ENCODE measurements at places on chromosomes 1 and 21.
A peak's percentile ranks its signal among the peaks of the same experiment; 100 is the strongest.

GRCh38 chr1:225418059-225418458 is 9.8 kb downstream of the LBR start:
- peak; percentile 25 for DNase-seq

DNA sequence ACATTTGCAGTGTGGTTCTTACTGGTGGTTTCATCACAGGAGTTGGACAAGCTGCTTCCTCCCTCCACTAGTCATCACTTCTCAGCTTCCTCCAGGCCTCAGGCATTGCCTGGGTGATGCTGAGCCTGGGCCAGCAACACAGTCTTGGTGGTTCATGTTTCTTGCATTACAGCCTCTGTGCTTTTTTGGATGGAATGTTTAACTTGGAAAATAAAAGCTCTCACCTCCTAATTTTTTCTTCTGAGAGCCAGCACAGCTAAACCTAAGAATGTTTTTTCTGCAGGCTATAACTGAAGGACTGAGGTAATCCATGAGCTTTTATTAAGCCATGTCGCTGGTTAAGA is 66.1 kb upstream of the RHOU start:
- DNase-seq, result no peak

- no peak for DNase-seq
Measured at GRCh38 chr1:157774412-157774811, 2.5 kb downstream of the FCRL2 start.

GRCh38 chr1:225735252-225736149 is 42.1 kb upstream of the SRP9 start:
- DNase-seq, result peak; percentile 7

DNA sequence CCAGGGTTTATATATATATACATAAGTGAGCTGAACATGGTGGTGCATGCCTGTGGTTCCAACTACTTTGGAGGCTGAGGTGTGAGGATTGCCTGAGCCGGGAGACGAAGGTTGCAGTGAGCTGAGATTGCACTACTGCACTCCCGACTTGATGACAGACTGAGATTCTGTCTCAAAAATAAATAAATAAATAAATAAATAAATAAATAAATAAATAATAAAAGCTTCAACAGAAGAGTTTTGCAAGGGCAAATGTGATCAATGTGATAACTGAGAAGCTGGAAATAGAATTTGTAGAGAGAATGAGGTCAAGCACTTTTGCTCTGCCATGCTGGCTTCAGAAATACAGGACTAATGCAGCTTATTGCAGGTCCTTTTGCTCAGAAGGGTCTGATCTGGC is 855.8 kb upstream of the PRMT6 start:
- DNase-seq, result no peak

- DNase-seq, result peak; percentile 28
Measured at GRCh38 chr1:22143065-22144033, at the start of gene WNT4. Gene WNT4 (minus strand): TSS chr1:22143097. CDS start chr1:22142922, 175 bp downstream.

DNA sequence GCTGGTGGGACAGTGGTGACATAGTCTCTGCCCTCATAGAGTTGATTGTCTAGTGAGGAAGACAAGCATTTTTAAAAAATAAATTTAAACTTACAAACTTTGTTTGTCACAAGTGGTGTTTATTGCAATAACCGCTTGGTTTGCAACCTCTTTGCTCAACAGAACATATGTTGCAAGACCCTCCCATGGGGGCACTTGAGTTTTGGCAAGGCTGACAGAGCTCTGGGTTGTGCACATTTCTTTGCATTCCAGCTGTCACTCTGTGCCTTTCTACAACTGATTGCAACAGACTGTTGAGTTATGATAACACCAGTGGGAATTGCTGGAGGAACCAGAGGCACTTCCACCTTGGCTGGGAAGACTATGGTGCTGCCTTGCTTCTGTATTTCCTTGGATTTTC is 58.4 kb downstream of the LAMC2 start:
- no peak for DNase-seq

DNA sequence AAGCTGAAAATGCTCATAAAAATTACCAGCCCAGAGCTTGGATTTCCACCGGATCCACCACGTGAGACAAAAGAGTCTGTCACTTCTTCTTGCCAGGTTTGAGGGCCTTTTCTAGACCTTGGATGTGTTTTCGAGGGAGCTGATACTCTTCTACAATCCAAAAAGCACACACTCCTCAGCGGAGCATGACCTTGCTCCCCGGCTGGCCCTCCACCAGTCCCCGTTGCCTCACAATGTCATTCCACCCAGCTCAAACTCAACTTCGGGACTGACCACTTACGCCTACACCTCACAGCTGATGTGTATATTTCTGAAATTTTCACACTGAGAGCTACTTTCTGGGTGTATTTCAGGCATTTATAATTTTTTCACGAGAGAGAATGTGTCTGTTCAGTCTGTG is 20.6 kb downstream of the EIF2D start:
- no peak for DNase-seq

DNA sequence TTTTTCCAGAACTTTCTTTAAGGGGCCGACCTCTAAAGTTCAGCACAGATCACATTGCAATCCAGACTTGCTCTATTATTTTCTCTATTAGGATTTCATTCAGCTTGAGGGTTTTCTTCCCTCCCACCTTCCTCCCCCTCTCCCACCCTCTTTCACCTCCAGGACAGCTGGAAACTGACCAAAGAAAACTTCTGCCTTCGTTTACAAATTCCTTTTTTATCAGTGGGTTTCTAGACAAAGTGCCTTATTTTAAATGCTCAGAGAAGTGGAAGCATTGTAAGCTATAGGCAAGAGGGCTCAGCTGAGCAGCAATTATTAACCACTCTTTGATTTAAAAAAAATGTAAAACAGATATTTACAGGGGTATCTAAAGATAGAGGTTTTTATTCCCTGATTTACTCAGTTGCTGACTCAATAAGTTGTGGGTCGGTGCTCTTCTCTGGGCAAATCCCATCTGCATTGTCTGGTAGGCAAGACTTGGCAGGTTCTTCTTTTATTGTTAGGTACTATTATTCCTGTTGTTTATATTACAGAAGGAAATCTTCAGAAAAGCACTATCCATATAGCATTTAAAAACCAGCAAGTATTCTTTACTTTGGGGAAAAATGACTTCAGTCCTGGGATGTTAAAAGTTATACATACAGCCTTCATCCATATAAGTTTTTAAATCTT is 277.0 kb upstream of the C1orf105 start:
- no peak for DNase-seq

- peak; percentile 42 for DNase-seq
Measured at GRCh38 chr1:199774433-199775089, 252.9 kb upstream of the NR5A2 start.

DNA sequence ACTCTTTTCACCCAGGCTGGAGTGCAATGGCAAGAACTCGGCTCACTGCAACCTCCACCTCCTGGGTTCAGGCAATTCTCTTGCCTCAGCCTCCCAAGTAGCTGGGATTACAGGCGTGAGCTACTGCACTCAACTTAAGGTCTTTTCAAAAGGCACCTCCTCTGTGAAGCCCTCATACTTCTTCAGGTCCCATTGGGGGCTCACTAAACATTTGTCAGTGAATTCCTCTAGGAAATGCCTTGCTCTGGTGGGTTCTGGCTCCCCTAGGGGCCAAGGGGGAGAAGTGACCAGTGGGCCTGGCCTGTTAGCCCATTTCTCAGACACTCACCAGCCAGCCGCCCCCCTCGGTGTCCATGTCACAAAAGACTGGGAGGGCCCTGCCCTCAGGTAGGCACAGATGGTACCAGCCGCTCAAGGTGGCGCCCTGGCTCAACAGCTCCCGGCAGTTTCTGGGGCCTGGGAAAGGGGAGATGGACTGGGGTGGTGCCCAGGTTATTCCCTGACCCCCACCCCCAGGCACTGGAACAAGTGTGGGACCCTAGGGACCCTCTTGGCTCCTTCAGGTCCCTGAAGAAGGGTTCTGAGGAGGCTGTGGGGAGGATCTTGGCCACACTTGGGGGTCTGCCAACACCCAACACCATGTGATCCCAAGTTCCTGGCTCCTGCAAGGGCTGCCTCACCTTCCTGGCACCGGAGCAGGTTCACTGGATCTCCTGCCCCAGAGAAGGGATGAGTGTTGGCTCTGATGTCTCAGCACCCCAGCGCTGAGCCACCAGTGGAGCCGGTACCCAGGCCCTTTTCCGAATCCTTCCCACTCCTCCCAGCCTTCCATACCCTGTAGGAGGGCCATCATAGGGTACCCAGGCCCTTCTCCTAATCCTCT is 1.6 kb downstream of the FCN3 start:
- no peak for DNase-seq

GRCh38 chr1:28358716-28359115 is 10.8 kb upstream of the PHACTR4 start:
- no peak for DNase-seq

DNA sequence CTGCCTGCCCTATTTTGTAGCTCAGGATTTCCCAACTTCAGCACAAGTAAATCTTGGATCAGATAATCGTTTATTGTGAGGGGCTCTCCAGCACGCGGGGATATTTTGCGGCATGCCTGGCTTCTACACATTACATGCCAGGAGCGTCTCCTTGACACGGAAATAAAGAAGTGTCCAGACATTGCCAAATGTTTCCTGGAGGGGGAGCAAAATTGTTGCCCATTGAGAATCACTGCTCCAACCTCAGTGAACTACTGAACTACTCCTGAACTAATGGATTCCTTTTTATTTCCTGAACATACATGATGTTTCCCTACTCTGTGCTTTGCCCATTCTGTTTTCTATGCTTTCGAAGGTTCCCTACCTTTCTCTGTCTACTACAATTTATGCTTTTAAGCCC is 1359.1 kb upstream of the ADGRL2 start:
- no peak for DNase-seq

DNA sequence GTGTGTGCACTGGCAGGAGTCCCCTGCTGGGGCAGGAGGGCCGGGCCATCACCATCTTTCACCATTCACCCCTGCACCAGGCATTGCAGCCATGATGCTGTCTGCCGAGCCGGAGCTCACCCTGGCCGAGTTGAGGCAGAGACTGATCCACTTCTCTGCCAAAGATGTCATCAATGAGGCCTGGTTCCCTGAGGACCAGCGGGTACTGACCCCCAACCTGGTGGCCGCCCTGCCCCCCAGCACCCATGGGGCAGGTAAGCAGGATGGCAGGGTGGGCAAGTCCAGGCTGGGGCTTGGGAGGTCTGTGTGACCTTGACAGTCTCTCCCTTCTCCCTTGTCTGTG is 18.6 kb downstream of the PCSK9 start:
- no peak for DNase-seq

Measured in NCI-H1105 treated with DMSO at 0.1 percent for 48 hours (cell line).